ENCODE measurements at places on chromosomes 12 and 14.

DNA sequence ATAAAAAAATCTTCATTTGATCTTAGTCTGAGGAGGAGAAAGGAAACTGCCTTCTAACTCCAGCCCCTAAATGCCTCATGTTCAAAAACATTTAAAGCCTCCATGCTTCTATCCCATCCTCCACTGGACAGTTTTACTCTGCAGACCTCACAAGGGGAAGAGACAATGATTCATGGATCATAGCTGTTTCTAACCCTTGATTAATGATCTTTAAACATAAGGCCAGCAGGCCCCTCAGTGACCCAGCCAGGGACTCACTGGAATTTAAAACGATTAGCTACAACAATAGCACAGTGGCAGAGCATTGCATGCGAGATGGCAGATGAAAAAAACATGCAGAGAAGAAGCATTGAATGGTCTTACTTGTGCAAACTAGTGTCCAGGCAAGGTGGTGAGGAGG, 6.0 kb downstream of the DCTN2 start:
- DNase-seq, result no peak

GRCh38 chr14:58198086-58198485, 1.9 kb upstream of the ACTR10 start:
- no peak for DNase-seq

DNA sequence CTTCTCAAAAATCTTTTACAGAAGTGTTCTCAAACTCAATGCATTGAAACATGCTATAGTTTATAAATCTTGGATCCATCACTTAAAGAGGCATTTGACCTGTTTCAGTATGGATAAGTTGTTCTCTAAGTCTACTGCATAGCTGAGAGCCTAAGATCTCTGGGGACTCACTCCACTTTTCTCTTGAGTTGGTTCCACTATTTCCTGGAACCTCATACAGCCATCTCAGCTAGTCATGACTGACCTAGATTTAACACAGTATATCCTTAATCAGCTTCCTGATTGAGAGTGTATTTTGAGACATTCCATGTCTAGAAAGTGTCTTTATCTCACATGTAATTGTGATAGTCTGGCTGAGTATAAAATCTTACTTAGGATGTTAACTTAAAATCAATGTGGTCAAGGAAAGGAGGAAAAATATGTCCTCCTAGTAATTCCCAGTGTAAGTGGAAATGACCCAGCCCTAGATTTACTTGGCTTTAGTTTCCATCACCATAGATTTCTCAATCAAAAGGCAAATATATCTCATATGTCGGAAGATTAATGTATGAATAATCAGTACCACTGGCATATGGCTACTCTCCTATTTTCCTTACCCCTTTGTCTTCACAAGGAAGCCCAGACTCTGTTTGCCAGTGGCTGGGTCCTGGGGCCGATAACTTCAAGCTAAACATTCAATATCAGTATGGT, 61.9 kb downstream of the KICS2 start:
- DNase-seq, result no peak

- DNase-seq, result no peak
Observed at GRCh38 chr12:28870839-28871440, 278.1 kb upstream of the FAR2 start.

DNA sequence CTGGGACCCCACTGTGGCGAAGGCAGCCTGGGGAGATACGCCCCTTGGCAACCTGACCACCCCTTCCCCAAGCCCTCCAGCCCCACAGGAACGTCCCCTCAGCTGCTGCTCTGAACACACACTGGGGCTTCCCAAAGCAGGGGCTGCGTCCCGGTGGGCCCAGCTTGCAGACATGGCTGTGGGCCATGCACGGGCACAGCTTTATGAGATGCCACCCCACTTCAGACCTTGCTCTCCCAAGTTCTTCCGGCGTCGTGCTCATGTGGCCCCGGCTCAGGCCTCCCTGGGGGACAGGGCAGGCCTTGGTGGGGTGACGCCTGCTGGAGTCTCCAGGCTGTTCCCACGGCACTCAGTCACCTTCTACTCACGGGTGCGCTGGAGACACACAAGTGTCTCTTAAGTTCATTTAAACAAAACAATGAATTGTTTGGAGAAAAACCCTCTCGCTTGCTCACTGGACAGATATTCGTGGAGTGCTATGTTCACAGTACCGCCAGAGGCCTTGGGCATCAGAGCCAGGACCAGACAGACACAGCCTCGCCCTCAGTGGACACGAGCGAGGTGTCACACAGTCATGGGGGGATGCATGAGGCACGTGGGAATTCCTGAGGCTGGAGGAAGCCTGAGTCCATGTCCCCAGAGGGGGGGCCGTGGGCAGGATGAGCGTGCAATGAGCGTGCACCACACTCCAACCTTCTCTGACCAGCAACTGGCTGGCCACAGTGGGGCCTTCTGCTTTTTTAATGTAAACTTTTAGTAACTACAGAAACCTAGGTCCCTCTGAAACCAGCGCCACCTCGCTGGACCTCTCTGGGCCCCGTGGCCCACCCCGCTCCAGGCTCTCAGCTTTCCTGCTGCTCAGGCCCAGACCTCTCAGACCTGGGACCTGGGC, 4.3 kb downstream of the GALNT9 start:
- no peak for DNase-seq

DNA sequence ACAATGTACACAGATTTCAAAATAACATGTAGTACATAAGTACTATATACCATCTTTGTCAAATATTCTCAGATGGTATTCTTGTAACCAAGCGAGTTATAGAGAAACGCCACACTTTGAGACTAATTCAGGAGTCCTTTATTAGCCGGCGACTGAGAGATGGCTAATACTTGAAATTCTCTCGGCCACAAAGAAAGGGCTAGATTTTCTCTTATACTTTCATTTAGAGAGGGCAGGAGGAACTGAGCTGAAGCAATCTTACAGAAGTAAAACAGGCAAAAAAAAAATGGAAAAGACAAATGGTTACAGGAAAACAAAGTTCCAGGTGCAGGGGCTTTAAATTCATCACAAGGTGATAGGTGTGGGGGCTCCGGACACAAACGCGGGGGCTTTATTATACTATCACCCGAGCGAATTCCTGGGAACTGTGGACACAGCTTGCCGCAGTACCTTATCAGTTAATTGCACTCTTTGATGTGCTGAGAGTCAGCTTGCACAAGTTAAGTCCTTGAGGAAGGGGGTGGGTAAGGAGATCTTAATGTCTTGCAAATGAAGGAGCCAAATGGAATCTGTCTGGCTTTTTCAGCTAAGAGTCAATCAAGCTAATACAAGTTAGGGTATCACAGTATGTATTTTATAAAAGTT, 382.3 kb downstream of the KCNH5 start:
- no peak for DNase-seq

DNA sequence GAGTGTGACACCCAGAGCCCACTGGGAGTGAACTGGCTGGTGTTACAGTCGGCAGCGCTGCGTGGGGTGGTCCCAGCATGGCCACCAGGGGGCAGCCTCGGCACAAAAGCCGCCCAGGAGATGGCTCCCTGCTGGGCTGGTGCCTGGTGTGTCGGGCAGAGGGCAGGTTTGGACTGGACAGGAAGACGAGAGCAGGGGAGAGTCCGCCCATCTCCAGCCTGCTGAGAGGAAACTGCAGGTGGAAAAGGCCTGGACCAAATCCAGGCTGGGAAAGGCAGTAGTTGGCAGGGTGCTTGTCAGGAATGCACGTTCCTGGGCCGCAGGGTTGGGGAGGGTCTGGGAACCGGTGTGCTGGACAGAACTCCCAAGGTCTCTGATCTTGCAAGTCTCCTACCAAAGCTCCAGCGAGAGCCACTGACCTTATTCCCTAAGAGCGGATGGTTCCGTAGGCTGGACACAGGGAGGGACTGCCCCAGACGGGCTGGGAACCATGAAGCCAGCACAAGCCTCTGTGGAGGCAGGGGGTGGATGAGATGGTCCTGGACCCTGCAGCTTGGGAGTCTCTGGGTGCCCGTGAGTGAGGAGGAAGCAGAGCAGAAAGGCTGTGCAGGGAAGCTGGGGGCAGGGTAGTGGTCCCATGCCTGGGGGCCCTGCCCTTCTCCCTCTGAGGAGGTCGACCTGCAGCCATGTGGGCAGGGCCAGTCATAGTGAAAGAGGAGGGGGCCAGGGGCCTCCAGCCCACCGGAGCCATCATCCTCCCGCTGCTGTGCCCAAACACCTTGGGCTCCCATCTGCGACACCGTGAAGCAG, 1.8 kb downstream of the AHNAK2 start:
- DNase-seq, result no peak

- DNase-seq, result no peak
Observed at GRCh38 chr12:113385282-113385882, 18.3 kb downstream of the SDS start.

GRCh38 chr12:45257185-45257930, 41.5 kb downstream of the ANO6 start:
- DNase-seq, result no peak

DNA sequence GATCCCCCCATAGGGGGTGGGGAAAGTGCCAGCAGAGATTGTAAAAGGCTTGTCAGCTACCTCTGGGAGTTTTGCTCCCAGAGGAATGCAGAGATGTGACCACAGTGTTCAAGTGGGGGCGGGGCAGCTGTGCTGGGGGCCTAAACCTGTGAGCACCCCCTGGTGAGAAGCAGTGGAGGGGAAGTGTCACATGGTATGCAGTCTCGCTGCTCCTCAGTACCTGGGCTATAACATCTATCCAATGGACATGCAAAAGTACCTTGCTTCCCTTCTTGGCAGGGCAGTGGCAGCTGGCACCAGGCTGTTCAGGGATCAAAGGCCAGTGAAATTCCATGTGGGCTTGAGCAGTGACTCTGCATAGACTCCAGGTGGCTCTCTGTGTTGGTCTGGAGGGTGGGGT, 20.3 kb downstream of the OR4K2 start:
- no peak for DNase-seq

DNA sequence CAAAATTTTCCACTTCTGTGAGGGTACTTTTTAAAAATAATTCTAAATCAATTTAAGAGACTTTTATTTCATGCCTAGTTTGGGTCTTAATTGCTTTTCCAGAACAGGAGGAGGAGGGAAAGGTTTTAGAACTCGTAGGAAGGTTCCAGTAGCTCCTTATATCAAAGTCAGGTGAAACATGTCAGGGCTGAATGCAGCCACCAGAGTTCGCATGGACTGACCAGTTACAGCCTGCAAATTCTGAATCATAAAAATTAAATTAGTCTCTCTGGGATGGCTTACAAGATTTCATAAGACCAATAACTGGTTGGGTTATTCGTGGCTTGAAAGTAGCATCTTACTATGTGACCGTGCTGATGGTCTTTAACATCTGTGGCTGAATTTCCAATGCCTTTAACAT, 397 bp downstream of the BDKRB1 start:
- no peak for DNase-seq

DNA sequence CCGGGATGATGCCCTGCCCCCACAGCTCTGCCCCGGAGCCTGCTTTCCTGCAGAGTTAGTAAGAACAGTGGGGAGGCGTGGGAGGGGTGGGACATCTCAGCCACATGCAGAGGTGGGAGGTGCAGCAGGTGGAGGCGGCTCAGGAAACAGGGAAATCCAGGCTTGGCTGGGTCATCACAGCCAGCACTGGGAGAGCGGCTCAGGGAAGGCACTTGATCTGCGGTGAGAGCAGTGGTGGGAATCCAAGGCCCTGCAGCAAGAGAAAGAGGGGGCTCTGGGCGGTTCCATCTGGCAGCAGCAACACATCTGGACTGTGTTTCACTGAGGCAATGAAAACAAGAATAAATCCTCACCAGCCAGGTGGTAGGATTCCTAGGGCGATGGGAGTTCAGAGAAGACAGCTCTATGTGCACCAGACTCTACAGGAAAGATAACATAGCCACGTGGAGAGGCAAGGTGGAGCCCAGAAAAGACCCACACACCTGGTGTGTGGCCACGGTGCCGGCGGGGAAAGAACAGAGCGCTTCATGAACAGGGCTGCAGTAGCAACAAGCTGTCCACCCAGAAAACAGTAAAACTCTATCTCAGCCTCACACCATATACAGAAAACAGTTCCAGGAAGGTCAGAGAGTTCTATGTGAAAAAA, 57.6 kb downstream of the CCDC85C start:
- no peak for DNase-seq

DNA sequence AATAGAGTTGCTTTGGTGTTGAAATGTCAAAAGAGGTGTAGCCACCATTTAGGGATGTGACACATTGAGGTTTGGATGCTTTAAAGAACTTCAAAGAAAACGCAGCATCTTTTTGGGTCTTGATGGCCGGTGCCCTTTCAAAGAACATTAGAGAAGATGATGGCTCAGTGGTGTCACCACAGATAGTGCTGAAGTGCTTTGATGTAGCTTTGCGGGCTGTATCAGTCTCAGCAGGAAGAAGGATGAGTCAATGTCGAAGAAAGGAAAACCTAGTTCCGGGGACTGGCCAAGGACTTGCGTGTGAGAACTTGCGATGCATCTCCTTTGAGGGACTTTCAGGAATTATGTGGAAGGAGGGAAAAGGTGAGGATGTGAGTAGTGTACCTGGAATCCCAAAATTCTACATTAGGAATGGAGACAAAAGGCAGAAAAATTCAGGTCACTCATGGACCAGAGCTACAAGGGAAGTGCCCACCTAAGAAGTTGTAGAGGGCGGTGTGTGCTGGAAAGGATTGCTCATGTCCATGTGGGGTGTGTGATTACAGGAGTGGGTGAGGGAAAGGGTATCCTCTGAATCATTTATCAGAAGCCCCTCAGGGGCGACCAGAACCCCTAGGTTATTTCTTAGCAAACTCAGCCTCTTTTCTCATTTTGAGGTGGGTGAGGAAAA, 39.7 kb upstream of the GZMB start:
- DNase-seq, result no peak

DNA sequence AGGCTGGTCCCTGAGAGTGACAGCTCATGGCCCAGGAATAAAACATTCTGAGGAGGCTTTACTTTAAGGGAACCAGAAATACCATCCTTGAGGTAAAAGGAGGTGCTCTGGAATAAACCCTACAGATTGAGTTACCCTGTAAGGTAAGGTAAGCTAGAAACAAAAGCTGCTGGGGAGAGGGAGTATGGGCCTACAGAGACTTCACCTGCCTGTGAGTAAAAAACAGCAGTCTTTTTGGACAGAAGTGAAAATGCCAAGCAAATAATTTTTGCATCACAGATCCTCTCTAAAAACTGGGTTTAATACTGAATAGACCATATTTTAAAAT, 41.2 kb downstream of the CORO1C start:
- no peak for DNase-seq

- DNase-seq, result no peak
Observed at GRCh38 chr14:76771437-76771980, 10.2 kb downstream of the VASH1 start.

DNA sequence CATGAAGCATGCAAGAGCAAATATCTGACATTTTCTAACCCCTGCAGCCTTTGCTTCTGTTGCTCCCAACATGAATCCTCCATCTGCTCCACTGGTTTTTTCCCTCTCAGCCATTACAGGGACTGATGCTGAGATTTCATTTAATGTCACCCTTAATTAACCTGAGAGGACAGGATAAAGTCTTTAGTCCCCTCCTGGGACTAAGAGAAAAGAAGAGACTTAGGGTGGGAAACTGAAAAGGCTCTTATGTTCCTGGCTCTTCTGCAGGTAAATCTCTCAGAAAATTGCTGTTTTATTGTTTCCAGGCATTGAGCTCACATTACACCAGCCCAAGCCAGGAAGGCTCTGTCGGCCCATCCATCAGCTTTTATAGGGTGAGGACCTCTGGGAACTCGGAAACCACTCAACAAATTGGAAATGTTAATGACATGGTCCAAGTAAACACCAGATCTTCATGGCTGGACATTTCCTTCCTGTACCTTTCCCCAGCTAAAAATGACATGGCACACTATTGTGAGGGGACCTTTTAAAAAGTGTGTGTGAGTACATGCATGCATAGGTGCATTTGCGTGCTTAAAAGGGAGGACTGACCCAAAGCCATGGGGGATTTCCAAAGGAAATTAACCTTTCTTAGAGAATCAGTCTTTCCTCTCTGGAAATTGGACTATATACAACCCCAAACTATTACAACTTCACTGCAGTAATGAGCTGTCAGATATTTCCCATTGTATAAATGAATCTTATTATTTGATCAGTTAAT, 408.1 kb upstream of the TMTC1 start:
- no peak for DNase-seq

Measured in cortex of kidney (tissue), 1 donor.